ENCODE measurements at places on chromosomes 16 and 17.

GRCh38 chr17:38886643-38887010, 16.8 kb downstream of the LASP1 start:
- no peak for DNase-seq

DNA sequence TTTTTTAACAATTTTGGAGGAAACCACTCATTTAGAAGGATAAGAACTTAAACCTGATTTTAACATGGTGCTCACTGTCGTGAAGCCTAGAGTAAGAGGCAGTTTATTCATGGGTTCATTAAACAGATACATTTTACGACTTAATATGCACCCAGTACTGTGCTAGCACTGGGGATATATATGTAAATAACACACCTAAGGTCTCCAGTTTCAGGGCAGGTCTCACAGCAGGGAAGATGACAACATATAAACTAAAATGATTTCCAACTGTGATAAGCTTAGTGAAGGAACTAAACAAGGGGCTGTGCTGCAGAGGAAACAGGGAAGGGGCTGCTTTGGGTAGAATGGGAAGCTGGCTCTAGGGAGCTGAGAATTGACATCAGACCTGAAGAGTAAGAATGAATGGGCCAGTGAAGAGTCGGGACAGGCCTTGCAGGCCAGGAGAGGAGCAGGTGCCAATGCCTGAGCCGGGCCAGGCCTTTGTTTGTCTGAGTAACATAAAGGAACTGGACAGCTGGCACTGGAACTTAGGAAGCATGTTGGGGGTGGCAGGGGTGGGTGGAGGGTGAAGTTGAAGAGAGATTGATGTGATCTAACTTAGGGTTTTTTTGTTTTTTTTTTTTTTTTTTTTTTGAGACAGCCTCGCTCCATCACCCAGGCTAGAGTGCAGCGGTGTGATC, 12.1 kb downstream of the NT5M start:
- peak; percentile 7 for DNase-seq

DNA sequence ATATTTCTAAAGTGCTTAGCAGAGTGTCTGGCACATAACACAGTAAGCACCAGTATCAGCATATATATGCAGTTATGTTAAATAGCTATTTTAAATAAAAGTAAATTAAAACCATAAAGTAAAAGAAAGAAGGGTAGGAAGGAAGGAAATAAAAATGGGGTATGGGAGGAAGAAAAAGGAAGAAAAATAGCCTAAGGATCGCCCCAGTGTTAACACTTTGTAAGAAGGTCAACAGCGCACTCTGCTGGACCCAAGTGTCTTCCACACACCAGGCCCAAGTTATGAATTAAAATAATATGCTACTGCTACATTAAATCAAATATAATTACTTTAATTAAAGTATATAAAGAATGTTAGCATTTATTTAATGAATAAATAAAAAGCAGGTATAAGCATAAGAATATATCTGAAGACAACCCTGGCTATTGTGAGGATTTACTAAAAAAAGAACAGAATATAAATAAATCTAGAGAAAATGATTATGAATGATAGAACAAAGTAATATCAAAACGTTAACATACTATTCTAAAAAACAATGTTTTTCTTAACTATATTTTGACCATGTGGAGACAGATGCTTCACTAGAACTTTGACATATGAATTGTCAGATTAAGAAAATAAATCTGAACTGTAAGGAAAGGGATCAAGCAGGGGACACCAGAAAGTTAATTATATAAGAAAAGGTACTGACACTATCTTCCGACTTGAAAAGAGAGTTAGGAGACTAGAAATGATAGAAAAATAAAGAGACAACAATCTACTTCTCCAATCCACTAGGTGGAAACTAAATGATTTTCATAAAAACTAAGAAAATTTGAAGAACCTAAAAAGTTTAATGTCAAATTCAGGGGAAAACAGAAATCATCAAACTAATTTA, 25.9 kb downstream of the BRIP1 start:
- peak; percentile 37 for DNase-seq

GRCh38 chr16:48524348-48525200, 85.4 kb downstream of the N4BP1 start:
- no peak for DNase-seq

- no peak for DNase-seq
These were observed 3.3 kb downstream of the SLX4 start for GRCh38 chr16:3608069-3608468.

DNA sequence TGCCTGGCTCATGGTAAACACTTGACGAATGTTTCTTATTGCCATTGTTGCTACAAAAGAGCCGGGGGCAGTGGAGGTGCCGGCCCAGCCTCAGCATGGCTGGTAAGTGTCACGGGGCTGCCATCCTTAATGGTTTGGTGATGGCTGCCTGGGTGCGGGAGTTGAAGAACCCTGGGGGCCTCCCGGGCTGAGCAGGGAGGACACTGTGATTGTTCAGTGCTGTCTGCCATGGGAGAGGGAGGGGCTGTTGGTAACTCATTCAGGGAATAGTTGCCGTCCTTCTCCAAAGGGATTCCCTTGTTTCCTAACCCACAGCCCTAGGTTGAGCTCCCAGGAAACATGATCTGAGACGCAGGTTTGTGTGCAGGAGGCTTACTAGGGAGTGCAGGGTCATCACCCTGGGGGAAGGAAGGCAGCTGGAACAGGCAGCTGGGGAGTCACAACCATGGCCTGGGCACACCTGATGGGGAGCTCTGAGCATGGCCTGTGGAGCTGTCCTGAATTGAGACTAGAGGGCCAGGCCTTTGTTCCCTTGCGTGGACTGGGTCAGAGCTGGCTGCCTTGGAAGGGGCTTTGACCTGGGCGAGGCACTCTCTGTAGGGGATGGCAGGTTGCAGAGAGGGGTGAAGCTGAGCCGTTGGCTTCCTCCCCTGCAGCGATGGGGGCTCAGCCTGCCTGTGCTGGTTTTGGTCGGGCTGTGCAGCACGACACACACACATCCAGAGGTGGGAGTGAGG, 85.7 kb downstream of the PLCG2 start:
- peak; percentile 34 for DNase-seq

- no peak for DNase-seq
These were observed 108.4 kb downstream of the OR1D5 start for GRCh38 chr17:2954898-2955445.

DNA sequence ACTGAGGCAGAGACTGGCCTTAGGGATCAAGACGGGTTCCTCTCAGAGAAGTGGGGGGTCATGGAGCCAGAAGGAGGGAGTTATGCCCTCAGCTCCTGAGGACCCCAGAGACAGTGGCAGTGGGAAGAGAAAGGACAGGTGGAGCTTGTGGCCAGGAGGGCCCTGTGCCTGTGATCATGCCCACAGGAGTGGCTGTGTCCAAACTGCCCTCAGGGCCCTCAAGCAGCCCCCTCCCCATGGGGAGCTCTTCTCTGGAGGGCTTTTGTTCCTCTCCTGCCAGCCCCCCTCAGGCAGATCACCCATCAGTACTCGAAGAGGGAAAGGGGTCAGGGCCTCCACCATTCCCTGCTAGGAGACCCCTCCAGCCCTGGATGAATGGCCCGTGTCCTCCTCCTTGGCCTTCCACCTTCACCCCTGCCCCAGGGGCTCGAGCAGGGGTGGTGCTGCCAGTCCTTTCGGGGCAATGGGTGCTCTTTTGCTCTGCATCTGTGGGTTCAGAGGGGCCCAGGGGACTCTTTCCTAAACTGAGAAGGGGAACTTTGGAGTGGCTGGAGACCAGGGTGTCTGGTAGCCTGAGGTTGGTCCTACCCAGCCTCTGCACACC, 52.7 kb downstream of the BEAN1 start:
- no peak for DNase-seq

DNA sequence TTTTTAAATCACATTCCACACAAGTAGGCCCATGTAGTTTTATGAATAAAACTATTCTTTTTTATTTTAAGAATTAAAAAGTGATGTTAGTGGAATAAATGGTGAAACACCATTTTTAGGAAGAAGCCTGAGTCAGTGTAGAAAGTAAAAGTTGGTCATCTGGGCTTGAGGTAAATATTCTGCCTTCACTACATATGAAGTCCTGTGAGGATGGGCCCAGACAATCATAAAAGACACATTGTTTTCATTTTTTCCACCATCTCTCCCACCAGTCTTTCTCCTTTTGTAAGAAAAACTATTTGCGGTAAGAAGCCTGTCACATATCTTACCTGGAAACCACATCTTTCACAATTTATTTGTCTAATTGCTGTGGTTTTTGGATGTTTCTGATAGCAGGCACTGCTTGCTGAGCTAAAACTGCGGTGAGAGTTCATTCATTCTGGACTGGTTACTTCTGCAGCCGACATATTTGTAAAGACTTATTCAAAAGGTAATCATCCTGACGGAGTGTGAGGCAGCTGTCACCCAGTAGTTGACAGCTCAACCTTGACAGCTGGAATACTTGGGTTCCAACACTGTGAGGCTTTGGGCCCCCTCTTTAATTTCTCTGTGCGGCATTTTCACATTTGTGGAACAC, 10.6 kb upstream of the RFFL start:
- DNase-seq, result no peak

DNA sequence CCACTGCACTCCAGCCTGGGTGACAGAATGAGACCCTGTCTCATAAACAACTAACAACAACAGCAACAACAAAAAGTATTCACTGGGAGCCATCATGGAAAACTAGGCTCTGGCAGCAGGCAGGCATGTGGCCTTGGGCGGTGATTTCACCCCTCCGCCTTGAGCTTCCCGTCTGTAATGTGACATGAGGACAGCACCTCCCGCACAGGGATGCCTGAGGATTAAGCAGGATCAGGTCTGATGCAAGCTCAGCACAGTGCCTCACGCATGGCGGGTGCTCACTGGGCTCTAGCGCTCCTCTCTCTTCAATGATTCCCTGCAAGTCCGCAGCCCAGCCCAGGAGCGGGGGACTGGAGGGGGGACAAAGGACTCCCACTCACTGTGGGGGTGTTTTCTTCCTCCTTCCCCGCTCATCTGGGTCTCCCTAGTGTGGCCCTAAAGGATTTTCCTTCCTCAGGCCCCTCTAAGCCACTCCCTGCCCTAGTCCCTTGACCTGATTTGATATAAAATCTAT, 2.8 kb downstream of the PLCD3 start:
- peak; percentile 6 for DNase-seq

- peak; percentile 83 for DNase-seq
These were observed at the start of gene ABHD15 for GRCh38 chr17:29566473-29567303. ABHD15 (minus strand) TSS chr17:29567037; CDS start chr17:29566966, 71 bp downstream.

- peak; percentile 77 for DNase-seq
These were observed 23.4 kb upstream of the ZFHX3 start for GRCh38 chr16:73071131-73071940.
